ENCODE measurements at places on chromosomes 2 and 18.

- no peak for DNase-seq
Observed at GRCh38 chr2:156110890-156111289, 221.6 kb downstream of the NR4A2 start.

GRCh38 chr2:129882476-129882875 is 97.0 kb upstream of the RAB6C start:
- DNase-seq: no peak

DNA sequence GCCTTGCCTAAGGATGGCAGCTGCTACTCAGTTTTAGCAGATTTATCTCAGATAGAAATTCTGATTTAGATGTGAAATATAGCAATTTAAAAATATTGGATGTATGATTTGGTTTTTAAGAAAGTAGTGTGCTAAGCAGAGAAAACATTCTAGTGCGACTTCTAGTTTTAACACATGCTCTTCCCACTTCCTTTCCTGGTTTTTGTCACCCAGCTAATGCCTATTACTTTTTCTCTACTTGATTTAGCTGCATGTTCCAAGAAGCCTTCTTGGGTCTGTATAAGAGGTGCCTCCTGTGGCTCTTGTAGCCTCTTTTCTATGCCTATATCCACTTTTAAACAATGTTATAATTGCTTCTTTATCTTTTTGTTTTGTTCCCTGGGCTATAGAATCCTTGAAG is 53.0 kb downstream of the GPD2 start:
- no peak for DNase-seq

DNA sequence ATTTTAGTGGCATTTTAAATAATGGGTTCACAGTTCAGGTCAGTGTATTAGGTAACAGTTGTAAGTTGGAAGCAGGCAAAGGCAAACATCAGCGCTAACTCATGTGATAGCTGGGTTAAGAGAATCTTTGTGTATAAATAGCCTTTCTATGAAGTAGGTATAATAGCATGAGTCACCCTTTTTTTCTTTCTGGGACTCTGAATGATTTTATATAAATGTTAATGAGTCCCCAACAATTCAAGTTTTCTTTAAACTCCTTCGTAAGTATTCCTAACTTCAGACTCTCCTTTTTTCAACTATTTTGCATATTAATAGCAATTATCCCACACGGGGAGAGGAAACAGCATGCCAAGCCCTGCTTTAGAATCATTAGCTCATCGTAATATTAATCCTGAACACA is 384.3 kb downstream of the PIK3C3 start:
- peak; percentile 4 for DNase-seq

DNA sequence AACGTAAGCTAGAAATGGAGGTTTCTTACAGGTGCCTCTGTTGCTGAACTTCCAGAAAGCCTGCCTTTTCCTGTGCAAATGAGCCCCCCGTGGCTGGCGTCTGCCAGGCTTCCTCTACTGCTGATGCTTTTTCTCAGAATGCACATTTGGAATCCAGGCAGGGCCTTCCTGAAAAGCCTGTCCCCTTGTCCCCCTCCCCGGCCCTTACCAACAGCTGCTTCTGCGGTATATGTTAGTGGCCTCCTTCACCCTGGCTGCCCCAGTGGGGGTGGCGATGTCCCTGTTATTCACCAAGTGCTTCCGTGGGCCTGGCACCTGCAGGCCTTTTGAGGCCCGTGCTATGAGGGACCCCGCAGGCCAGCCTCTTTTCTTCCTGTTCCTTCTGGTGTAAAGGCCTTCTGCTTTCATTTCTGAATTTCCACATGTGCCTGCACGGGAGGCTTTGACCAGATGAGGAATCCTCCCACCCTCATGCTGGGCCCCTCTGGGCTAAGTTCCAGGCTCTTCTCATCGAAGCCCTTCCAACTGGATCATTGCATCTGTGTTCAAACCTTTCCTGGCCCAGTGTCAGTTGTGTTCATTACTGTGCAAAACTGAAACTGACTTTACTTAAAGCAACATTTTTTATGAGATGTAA is 10.4 kb downstream of the CNDP2 start:
- DNase-seq: no peak

- no peak for DNase-seq
Observed at GRCh38 chr2:140586379-140586778, 1544.4 kb downstream of the LRP1B start.

DNA sequence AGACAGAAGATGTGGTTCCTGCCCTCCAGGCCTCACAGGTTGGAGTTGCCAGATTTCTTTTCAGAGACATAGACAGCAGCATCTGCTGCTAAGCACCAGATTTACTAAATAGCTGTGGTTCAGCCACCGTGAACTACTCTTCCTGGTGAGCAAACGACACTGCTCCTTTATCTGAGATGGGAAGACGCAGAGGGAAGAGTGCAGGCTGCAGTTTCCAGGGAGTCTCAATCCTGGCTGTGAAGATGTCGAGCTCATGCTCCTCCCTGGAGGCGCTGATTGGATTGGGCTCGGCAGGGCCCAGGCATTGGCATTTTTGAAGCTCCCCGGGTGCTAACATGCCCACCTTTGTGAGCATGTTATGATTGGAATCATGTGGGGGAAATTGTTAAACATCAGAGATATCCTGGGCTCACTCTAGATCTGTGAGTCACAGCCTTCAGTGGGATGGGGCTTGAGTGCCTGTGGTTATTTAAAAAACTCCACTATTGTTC is 314.8 kb downstream of the TSN start:
- DNase-seq: no peak

GRCh38 chr2:72750466-72750865 is 75.4 kb downstream of the EXOC6B start:
- no peak for DNase-seq

All from retinal pigment epithelial cell (primary cell).